ENCODE measurements at places on chromosomes 4 and X. TPM values are rescaled to one million over a fixed set of nuclear protein-coding genes. Genes with fewer than 3 reads are reported as not detected.

COX18 gene
- 18.3 TPM for total RNA-seq

DDIT4L gene
- total RNA-seq, result 3.2 TPM

ATG4A gene
- 11.6 TPM for total RNA-seq

PGAM4 gene
- total RNA-seq, result not detected

POU3F4 gene
- total RNA-seq, result not detected

CNKSR2 gene
- total RNA-seq, result 4.8 TPM

SASH3 gene
- 15.8 TPM for total RNA-seq

HS3ST1 gene
- total RNA-seq, result 3.0 TPM

PNMA5 gene
- total RNA-seq, result not detected

FHDC1 gene
- 2.0 TPM for total RNA-seq

RTL9 gene
- 0.46 TPM for total RNA-seq

SRD5A3 gene
- 15.9 TPM for total RNA-seq

NPY2R gene
- total RNA-seq, result not detected

PCYT1B gene
- not detected for total RNA-seq

RBM46 gene
- not detected for total RNA-seq

HPGD gene
- total RNA-seq, result 33.7 TPM

SUPT20HL2 gene
- not detected for total RNA-seq

IRAK1 gene
- total RNA-seq, result 43.1 TPM

PDZD11 gene
- total RNA-seq, result 31.7 TPM

SATL1 gene
- not detected for total RNA-seq

MAGEA2B gene
- not detected for total RNA-seq

UGT2B15 gene
- not detected for total RNA-seq

SLC9B1 gene
- 0.95 TPM for total RNA-seq

S100P gene
- not detected for total RNA-seq

DKK2 gene
- total RNA-seq, result 0.84 TPM

STS gene
- total RNA-seq, result 23.9 TPM

MXRA5 gene
- total RNA-seq, result 5.8 TPM

SPON2 gene
- total RNA-seq, result 30.8 TPM

SEPSECS gene
- 7.7 TPM for total RNA-seq
